Bronchial epithelial cell (primary cell): ENCODE measurements at places on chromosomes 5 and 9.

GRCh38 chr5:77398458-77398857 is 93.7 kb downstream of the WDR41 start:
- no peak for DNase-seq

DNA sequence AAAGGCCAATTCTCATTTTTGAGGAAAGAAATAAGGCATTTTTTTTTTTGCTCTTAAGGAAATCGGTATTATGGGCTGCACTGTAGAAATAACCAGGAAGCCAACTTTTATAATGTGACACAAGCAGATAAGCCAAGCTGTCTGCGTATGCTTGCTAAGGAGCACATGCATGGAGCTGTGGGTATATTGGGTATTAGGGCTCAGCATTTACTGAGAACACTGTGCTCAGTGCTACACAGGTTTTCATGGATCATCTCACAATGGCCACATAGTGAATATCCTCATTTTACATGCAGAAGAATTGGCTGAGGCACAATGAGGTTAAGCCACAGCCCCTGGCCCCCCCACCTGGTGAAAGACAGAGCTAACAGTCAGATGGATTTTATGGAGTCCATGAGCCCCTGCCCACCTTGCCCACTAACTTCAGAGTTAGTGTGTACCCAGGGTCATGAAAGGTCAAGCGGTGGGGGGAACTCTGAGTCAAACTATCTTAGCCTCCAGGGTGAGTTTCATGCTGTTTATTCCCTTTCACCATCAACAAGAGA is 204.8 kb downstream of the SPATA31A6 start:
- no peak for DNase-seq

- DNase-seq: no peak
Observed at GRCh38 chr9:137504432-137504777, 45.3 kb upstream of the NSMF start.

- DNase-seq: no peak
Observed at GRCh38 chr5:117943541-117943940, 1044.8 kb downstream of the DTWD2 start.

DNA sequence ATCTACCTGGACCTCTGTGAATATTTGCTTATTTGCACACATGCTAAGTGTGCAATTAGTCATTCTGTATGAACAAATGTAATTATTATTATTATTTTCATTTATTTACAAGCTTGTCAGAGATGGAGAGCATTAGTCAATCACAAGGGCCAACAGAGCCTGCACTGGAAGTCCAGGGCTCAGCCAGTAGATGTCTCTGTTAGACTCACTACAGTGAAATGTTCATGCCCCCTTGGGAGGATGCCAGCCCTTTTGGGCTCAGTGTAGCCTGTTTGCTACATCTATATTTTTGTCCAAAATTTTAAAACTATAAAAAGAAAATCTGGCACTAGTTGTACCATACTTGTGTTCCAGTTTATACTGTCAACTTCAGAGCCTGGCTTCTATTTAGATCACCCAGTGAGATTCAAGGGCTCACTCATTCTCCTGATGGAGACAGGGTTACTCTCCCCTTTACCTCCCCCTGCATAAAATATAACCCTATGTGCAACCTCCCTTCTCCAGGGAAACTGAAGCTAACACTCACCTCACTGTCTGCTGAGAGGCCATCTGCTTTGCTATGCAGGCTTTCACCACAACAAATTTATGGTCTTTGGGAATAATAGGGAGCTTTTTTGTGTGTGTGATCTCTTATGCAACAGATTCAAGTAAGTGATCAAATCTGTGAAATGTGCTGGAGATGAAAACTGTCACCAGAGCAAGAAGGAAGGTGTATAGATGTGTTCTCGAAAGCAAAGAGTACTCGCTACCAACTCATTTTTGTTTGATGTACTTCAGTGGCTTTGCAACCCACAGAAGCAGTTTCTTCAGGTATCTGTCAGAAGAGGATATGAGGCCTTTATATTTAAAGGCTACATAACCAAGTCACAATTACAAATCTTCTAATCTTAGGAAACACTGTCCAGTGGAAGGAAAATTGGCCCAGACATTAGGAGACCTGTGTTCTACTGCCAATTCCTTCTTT is 99.9 kb upstream of the TLE4 start:
- peak; percentile 57 for DNase-seq

GRCh38 chr9:93156475-93157008 is 22.5 kb upstream of the NINJ1 start:
- DNase-seq: no peak

DNA sequence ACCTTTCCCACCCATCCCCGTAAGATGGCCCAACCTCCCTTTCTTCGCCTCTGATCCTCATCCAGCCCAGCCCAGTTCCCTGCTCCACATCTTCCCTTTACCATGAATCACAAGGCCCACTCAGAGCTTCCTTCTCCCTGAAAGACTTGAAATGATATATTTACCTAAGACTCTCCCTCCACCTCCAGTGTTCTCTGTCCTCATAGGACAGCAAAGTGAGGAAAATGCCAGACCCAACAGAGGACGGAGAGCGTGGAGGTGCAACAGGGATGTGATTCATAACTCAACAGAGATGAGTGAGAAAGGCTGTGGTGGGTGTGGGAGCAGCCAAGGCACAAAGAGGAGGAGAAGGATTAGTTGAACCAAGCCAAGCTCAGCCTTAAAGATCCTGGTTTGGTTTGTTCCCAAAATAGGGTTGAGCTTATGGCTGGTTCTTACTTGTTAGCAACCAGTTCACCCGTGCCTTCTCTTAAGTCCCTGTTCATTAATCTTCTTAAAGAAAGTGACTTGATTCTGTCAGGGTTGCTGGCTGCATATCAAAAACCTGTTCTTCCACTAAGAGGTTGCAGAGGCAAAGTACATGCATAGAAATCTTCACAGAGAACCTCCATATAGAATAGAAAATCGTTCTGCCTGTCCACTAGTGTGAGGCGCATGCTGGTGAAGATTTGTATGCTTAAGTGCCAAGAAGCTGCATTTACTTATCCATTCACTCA is 183.2 kb downstream of the ACTL7B start:
- DNase-seq: peak; percentile 99

- no peak for DNase-seq
Observed at GRCh38 chr5:137492331-137492730, 6.8 kb downstream of the SPOCK1 start.

DNA sequence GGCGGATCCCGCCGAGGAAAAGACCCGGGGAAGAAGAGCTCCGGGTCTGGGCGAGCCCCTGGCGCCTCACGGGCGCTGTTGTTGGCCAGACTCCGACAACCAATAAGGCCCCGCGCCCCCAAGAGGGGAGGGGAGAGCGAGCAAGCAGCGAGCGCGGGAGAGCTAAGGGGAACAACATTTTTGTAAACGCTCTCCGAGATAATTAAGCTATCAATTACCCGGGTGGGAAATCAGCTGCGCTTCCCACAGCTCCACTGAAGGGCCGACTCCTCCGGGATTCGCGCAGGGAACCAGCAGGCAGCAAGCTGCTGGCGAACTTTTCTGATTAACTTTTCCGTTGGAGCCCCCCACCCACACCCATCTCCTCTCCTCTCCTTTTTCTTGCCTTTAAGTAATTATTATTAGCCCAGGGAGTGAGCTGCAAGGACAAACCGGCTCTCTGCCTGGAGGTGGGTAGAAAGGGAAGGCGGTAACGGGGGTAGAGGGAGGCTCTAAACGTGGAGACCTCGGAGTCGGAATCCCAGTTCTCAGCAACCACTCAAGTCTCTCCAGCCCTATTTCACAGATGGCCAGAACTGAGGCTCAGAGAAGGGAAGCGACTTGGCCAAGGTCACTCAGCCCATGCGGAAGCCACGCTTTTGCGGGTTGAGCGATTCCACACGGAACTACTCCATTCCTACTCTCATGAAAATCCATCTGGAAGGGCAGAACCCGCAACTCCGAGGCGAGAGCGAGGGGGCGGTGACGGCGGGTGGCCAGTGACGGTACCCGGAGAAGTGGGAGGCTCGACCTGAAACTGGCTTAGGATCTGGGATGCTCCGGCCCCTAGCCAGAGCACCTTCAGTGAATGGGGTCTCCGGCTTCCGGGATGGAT is 1.3 kb downstream of the ASTN2 start:
- no peak for DNase-seq

GRCh38 chr5:97529354-97529985 is 346.4 kb upstream of the RIOK2 start:
- no peak for DNase-seq

GRCh38 chr9:100534401-100534800 is 43.5 kb upstream of the CAVIN4 start:
- DNase-seq: no peak

- DNase-seq: no peak
Observed at GRCh38 chr5:150611026-150611425, 29.4 kb upstream of the SYNPO start.
